ENCODE measurements at places on chromosomes 11 and 22.

DNA sequence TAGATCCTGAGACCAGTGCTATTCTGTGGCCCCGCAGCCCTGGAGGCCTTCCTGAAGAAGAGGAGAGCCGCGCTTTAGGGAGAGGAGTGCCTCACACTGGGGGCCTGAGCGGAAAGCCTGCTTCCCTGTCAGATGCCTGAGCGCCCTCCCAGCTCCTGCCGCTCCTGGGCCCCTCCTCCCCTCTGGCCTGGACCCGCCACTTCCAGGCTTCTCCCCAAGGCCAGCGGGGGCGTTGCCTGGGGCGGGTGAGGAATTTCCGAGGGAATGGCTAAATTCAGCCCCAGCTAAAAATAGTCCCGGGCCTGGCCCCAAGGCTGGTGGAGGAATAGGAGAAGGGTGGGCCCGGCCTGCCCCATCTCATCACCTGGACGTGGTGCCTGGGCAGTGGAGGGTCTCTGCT is 15.4 kb downstream of the ARHGEF17 start:
- DNase-seq = peak; percentile 64

GRCh38 chr11:27380771-27381170 is 17.8 kb upstream of the CCDC34 start:
- DNase-seq = no peak

DNA sequence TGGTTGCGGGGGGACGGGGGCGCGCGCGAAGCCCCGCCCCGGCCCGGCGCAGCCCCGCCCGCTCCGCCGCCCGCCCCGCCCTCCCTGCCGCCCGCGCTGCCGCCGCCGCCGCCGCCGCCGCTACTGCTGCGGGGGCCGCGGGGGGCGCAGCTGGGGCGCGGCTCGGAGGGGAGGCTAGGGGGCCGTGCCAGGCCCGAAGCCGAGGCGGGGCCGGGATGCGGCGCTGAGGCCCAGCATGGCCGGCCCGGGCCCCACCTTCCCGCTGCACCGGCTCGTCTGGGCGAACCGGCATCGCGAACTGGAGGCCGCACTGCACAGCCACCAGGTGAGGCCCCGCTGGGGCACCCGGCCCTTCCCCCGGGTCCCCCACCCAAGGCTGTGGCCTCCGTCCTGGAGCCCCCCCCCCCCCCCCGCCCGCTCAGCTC is at the start of gene ANKRD13D:
Gene ANKRD13D, plus strand, starts transcription at position 78 of the 425 bp plus-strand sequence. Its CDS starts 158 bp downstream, at position 236.
- no peak for DNase-seq

GRCh38 chr11:76700177-76701100 is 29.9 kb upstream of the LRRC32 start:
- no peak for DNase-seq

- DNase-seq = peak; percentile 56
Measured at GRCh38 chr11:76672431-76673175, 2.1 kb upstream of the LRRC32 start.

Data from mucosa of descending colon (tissue), 3 donors.